ENCODE measurements at places on chromosomes 3 and 15.

GRCh38 chr15:49621401-49621811 lies 558 bp downstream of the DTWD1 start:
- no peak for DNase-seq

GRCh38 chr3:171566803-171567422 lies 106.7 kb upstream of the TNIK start:
- DNase-seq: peak; percentile 63

DNA sequence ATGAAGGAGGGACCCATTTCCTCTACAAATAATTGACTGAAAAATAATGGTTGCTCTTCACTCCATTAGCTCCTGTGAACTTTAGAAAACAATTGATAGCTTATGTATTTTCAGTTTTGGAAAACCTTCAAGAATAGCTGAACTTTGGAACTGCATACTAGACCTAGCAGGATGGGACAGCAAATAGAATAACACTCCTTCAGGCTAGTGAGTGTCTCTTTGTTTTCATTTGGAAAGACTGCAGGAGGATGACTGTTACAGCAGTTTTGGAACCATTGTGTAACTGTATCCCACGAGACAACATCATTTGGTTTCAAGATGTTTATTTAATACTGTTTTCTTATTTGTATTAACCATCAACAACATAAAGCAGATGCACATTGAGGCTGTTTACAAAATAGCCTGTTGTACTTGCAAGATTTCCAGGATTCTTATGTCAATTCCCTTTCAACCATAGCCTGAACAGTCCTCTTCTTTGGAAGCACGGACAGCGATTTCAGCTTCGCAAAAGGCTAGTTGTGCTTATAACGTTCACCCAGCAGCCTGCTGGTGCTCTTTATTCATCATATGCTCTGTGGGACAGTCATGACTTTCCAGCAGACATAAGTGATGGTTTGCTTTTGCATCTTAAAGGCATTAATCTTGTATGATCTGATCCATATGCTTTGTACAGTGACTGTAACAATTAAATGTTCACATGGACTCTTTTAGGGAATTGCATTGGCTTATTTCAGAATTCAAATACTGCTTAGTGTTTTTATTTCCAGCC lies 335.5 kb downstream of the IL5RA start:
- no peak for DNase-seq

DNA sequence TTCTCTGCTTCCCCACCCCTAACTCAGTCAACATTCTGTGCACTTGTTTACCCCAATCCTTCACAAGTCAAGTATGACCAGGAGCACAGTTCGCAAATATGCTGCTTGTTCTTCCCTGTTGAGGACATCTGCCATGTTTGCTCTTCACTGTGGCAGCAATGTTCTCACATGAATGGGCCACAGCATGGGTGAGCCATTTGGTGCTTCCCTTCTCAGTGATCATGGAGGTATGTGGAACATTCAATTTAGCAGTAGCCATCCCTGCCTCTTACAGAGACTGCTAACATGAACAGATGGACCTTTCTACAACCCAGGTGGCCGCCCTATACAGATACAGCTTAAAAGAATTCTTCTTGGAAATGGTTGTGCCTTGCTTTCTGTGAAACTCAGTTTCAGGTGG lies 660.1 kb upstream of the SGO1 start:
- DNase-seq: no peak

DNA sequence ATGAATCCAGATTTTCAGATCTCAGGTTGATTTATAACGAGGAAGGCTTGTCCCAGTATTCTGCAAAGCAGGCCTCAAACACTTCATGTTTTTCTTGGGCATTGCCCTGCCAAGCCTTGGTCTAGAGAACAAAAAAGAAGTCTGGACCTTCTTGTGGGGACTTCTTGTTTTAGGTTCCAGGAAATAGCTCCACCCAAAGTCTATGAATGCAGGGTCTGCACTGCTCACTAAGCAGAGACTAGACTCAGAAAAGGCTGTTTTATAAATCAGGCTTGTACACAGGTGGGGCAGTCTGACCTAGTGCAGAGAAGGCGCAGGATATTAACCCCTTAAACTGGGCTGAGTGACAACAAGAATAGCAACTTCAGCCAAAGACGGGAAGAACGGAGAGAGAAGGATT lies 44.3 kb downstream of the GLB1 start:
- DNase-seq: no peak

DNA sequence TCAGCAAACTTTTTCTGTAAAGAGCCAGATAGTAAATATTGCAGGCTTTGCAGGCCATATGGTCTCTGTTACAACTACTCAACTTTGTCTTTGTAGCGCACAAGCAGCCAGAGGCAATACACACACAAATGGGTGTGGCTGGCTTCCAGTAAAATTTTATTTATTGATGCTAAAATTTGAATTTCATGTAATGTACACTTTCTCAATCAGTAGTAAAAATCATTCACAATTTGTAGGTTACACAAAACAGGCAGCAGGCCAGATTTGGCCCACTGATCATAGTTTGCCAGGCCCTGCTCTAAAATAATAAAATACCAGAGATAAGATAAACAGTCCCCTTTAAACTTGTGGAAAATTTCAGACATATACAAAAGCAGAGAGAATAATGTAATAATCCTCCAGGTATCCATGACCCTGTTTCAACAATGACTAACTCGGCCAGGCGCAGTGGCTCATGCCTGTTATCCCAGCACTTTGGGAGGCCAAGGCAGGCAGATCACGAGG lies 330.3 kb downstream of the SHQ1 start:
- DNase-seq: no peak
